ENCODE measurements at places on chromosomes 12 and 14.

DNA sequence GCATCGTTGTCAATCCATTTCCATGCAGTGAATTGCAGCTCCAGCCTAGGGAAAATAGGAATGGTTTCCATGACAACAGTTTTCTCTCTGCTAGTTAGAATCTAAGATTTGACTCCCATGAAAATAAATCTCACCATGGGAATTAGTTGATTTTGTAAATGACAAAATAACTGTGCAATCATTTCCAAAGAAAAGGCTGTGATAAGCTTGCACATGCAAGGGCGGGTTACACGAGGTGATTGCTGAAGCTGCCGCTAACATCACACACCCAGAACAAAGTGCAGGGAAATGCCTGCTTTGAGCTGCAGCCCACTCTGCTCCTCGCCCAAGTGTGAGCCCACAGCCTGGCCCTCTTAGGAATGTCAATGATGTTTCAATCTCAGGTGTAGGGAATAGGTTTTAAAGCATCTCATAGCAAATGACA is 53.8 kb downstream of the TRIM9 start:
- DNase-seq = no peak

- no peak for DNase-seq
These were observed 281.6 kb upstream of the SLC16A7 start for GRCh38 chr12:59314209-59314608.

DNA sequence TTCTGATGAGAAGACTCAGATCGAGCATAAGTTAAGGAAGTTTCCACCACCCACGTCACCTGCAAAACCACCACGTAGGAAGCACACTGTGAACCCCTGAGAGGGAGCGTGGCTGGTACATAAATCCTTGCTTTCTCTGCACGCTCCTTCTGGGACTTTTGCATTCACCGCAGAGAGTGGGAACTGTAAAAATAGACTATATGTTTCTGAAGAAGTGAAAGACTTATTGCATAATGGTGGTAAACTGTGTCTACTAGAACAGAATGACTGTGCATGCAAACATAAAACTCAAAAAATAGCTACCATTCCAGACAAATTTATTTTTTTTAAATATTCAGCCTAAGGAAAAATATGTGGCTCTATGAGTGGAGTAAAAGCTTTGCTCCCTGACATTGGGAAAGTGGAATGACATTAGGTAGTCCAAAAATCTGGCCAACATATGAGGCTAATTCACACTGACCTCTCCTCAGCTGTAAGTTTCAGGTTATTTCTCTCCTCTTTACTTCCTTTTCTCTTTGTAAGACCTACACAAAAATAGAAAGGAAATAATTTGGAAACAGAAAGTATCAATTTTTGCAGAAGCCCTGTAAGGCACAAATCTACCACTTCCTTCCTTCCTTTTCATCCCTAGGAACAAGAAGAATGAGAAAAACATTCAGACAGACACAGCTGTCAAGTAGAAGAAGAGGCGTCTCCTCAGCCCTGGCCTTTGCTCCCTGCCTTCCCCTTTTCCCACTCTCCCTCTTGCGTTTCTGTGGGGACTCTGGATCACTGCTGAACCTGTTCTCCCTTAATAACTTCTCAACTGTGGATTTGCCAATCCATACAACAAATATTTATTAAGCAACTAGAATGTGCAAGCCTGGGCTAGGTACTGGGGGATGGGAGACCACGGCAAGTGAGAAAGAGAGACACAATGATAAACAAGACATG is 264.3 kb upstream of the FOXN3 start:
- no peak for DNase-seq

DNA sequence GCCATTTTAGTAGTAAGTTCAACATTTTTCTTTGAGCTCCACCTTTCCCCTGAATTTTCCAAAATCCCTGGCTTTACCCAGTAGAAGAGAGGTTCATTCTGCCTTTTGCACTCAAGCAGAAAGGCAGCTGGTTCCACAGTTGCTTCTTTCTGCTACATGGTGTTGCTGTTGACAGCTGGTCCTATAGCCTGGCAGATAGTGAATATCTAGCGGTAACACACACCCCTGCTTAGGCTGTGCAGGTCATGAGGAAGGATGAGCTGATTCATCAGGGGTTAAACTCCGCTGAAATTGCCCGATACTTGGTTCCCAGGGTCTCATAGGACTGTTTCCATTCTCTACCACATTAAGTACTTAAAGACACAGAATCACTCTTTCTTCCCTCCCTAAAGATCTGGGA is 62.4 kb downstream of the PUS7L start:
- DNase-seq = no peak

GRCh38 chr12:128459067-128459466 is 192.1 kb downstream of the TMEM132C start:
- DNase-seq = no peak

- no peak for DNase-seq
These were observed 90.5 kb downstream of the GALNT9 start for GRCh38 chr12:132238884-132239283.

- no peak for DNase-seq
These were observed 9.2 kb upstream of the GOLGA3 start for GRCh38 chr12:132837693-132838409.

DNA sequence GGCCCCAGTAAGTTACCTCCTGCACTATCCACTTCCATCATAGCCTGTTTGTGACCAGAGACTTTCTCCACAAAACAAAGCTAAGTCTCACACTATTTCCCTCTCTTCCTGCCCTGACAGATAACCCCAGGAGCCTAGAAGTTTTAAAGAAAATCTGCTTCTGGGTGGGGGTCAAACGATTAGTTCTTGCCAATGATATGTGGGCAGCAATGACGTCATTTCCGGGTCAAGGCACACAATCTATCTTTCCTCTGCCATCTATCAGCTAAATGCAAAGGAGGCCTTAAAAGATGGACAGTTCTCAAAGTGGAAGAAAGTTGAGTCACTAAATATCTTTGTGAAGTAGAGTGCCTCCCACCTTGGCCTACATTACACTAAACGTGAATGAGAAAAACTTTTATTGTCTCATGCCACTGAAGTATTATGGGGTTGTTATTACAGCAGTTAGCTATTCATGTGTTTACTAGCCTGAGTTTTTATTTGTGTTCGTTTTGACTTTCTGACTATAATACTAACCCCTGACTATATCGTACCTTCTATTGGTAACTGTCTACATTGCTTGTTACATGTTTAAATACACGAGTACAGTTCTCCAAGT is 86.2 kb downstream of the DENND5B start:
- no peak for DNase-seq

- no peak for DNase-seq
These were observed 485.1 kb downstream of the ZFP36L1 start for GRCh38 chr14:68307790-68308168.

DNA sequence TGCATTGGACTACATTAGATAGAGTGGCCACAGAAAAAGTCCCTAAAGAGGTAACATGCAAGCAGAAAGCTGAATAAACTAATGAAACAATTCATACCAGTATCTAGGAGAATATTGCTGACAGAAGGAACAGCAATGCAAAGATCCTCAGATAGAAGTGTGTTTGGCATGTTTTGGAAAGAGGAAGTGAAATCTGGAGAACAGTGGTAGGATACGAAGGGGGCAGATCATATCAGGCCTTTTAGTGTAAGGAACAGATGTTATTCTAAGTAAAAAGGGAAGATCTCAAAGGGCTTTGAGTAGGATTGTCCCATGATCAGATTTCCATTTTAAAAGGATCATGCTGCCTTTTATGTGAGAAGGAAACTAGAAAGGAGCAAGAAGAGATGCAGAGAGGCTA is 342.9 kb downstream of the PAWR start:
- no peak for DNase-seq

DNA sequence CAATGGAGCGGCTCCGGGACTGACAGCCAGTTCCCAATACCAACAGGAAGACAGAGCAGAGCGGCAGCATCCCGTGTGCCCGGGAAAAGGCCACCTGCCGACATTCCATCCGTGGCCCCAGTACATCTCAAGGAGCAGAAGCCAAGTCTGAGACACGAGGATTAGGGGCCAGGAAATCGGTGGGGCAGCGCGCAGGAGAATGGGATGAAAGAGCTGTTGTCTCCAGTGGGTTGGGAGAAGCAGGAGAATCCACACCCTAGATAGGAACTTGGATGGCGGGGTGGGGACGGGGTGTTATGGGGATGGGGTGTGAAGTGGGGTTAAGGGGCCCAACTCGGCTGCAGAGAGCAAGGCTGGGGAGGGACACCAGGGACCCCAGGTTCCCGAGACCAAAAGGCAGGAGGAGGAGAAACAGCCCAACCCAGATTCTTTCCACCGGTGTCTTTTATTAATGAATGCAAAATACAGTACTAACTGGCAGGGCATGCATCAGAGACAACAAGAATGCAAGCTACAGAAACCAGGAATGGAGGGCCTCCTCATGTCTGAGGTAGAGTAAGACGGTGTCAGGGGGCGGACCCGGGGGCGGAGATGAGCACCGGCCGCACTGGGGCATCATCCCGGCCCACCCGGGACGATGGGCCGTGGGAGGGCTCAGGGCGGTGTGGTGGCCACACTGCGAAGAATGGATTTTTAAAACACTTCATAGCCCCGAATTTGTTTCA is 50.3 kb downstream of the BEGAIN start:
- peak; percentile 31 for DNase-seq

GRCh38 chr12:86681060-86681459 is 424.9 kb upstream of the MGAT4C start:
- no peak for DNase-seq

DNA sequence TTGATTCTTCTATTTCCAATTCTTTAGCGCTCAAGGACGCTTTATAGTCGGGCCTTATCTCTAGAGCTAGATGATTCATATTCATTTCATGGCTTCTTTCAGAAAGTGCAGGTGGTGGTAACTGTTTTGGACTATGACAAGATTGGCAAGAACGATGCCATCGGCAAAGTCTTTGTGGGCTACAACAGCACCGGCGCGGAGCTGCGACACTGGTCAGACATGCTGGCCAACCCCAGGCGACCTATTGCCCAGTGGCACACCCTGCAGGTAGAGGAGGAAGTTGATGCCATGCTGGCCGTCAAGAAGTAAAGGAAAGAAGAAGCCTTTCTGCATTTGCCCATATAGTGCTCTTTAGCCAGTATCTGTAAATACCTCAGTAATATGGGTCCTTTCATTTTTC is 241.9 kb downstream of the PAWR start:
- DNase-seq = no peak

- peak; percentile 21 for DNase-seq
These were observed 1.7 kb upstream of the SYNE3 start for GRCh38 chr14:95518045-95518751.

DNA sequence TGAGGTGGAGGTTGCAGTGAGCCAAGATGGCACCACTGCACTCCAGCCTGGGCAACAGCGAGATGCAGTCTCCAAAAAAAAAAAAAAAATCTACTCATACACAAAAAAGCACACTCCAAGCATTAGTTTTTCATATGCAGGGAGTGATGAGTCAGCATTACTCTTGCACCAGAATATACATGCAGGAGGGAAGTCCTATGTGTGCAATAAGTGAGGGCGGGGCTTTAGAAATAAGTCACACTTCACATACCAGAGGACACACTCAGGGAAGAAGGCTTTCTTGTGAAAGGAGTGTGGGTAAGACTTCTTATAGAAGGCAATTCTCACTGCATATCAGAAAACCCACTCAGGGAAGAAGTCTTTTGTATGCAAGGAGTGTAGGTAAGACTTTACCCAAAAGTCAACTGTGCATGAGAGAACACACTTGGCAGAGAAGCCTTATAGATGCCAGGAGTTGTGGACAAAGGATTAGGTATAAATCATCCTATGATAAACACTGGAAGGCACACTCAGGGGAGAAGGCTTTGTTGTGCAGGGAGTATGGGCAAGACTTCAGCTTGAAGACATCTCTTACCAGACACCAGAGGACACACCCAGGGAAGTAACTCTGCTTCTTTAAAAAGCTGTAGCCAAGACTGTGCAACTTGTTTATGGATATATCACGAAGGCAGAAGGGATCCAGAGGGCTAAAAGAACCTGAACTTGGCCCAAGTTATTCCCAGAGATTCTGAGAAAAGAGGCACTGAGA is 50.5 kb downstream of the ATF7 start:
- no peak for DNase-seq

- DNase-seq = no peak
These were observed 22.0 kb downstream of the CFL2 start for GRCh38 chr14:34692348-34692747.

DNA sequence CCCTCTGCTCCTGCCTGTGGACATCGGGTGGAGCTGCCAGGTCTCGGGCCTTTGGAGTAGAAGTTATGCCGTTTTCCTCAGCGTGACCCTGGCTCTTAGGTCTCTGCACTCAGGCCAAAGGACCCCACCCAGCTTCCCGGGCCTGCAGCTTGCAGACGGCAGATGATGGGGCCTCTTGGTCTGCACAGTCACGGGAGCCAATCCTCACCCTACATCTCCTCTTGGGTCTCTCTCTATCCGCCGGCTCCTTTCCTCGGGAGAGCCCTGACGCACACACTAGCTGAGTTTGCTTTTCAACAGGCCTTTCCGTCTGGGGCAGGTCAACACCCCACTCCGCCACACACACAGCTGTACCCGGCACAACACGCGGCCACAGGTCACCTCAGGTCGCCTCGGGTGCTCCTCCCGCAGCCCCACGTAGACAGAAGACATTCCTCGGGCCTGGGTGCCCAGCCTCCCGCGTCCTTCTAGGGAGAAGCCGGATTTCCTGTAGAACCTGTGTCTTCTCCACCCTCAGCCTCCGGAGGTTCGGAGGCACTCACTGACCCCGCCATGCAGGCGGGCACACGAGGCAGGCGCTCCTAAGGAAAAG is 9.9 kb downstream of the GALNT9 start:
- DNase-seq = peak; percentile 20

DNA sequence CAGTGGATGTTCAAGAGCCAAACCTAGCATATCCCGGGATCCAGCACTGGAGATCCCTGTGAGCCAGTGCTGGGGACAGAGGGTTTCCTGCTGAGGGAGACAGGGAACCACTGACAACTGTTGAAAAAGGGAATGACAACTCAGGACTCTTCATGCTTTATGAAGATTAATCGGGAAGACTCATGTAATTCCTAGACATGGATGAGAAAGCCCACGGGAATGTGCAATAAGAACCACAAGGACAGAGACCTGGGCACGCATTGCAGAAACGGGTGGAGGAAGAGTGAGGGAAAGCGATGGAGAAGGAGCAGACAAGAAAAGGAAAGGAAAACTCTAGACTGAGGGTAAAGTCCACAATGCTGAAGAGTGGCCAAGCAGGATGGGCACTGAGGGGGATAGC is 296.0 kb downstream of the PCNX1 start:
- no peak for DNase-seq

DNA sequence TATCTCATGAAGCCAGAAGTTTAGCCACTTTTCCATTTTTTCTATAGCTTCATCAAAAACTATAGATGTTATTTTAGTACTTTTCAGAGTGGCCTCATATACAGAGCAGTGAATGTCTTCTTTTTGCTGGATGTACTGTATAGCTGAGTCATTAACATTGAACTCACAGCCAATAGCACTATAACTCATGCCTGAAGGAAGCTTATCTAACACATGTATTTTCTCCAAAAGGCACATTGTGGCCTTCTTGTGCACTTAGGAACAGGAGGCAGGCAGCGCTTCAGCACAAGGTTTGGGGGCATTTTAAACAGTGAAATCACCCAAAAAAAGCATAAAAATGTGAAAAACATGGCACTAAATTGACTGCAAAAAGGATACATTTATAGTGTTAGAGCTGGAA is 336.8 kb upstream of the TMTC1 start:
- DNase-seq = no peak
